ENCODE measurements at places on chromosomes 5 and 9.

- DNase-seq, result peak; percentile 71
Observed at GRCh38 chr5:163727028-163727427, 221.6 kb downstream of the MAT2B start.

DNA sequence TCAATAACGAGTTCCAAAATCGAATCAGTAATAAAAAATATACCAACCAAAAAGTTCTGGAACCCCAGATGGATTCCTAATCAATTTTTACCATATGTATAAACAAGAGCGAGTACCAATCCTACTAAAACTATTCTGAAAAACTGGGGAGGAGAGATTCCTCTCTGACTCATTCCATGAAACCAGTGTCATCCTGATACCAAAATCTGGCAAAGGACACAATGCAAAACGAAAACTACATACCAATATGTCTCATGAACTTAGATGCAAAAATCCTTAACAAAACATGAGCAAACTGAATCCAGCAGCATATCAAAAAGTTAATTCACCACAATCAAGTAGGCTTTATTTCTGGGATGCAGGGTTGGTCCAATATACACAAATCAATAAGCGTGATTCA is 30.5 kb upstream of the MACIR start:
- no peak for DNase-seq

- DNase-seq, result no peak
Observed at GRCh38 chr5:176152191-176152929, 85.9 kb upstream of the SIMC1 start.

DNA sequence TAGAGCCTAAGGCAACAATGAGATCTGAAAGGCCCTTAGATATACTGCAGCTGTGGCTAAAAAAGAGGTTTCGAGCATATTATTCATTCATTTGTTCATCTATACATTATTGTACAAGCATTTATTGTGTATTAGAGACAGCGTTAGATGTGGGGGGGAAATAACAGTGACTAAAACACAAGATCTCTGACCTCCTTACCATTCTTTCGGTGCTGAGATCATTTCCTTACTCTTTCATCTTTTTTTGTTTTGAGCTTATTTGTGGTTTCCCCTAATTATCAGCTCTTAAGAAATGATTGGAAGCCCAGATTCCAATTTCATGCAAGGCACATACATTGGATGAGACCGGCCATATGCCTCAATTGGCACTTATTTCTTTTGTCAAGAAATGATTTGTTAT is 113.2 kb downstream of the SEC61B start:
- DNase-seq, result no peak

DNA sequence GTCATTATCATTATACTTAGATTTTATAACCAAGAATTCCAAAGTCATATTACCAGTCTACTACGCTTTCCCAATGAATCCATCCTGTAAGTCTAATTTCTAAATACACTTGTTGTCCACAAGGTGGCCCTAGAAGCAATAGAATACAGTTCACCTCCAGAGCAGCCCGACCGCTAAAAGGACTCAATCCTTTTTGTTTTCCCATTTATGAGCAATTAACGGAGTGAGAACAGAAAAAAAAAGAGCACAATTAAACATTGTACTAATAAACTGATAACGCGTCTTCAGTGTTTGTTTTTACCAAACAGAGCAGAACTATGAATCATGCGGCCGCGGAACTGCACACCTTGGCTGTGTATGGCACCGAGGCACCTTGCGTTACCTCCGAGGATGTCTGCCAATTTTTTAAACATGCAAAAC is 160.7 kb upstream of the DAPK1 start:
- DNase-seq, result peak; percentile 87

DNA sequence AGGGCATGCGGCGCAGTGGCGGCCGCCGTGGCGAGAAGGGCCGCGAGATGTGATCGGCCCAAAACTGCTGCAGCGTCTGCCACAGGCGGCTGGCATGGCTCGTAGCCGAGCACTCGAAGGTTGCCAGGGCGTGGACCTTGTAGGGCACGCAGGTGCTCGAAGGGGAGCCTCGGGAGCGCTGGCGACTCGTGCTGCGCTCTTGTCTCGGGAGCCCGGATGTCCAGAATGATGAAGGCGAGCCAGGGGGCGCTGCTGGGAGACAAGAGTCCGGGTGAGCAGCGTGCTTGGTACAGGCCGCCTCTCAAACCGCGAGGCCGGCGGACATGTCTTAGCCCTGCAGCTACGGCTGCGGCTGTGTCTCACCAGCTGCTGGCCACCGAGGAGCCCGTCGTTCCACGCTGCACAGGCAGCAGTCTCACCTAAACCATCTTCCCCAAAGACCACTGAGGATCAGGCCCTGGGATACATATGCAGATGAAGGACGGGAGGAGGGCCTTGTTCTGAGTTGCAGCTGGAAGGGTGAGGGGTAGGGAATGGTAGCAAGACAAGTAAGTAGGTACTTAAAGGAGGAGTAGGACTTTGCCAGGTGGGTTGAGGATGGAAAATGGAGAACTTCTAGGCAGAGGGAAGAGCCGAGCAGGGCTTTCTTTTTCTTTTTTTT is 1.7 kb downstream of the CBY3 start:
- peak; percentile 67 for DNase-seq

- no peak for DNase-seq
Observed at GRCh38 chr9:16211946-16212345, 658.5 kb downstream of the BNC2 start.

- no peak for DNase-seq
Observed at GRCh38 chr9:93114169-93114983, 18.4 kb downstream of the CARD19 start.

DNA sequence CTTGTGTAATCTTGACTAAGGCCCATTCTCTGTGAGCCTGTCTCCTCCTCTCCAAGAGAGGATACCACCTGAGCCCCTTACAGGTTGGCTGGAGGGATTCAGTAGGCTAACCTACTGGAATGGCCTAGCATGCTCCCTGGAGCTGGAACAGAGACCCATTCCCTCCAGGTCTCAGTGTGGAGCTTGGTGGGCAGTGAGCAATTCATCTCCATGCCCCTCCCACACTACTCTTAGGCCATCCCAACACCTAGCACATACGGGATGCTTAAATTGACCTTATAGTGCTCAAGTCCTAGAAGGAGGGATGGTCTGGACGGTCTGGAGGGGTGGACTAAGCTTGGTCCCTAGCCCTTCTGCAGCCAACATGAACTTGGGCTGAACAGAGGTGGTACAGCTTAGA is 75.6 kb downstream of the CRB2 start:
- no peak for DNase-seq

DNA sequence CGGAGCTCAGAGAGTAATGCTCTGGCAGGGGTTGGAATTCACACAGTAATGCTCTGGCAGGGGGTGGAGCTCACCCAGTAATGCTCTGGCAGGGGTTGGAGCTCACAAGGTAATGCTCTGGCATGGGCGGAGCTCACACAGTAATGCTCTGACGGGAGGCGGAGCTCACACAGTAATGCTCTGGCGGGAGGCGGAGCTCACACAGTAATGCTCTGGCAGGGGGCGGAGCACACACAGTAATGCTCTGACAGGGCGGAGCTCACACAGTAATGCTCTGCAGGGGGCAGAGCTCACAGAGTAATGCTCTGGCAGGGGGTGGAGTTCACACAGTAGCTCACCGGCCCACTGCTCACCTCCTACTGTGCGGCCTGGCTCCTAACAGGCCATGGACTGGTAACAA is 47.2 kb upstream of the LPCAT1 start:
- DNase-seq, result no peak

- no peak for DNase-seq
Observed at GRCh38 chr9:18989865-18990264, 43.1 kb downstream of the SAXO1 start.

DNA sequence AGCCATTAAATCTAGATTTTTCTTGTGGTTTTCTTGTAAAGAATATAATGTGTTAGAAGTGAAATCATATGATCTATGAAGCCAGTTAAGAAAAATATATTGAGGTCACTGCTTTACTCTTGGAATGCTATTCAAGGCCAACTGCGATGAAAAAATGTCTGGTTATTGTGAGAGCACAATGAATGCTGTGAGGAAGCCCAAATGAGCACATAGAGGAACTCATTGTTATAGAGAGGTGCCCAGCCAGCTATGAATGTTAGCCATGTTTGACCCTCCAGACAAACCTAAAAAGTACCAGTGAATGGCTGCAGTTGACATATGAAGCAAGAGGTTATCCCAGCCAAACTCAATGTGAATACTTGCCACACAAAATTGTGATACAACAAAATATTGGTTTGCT is 359.8 kb upstream of the FAM174A start:
- peak; percentile 1 for DNase-seq

- no peak for DNase-seq
Observed at GRCh38 chr5:157222506-157223230, 42.0 kb downstream of the ITK start.

GRCh38 chr5:169717288-169717687 is 80.2 kb downstream of the DOCK2 start:
- DNase-seq, result no peak

DNA sequence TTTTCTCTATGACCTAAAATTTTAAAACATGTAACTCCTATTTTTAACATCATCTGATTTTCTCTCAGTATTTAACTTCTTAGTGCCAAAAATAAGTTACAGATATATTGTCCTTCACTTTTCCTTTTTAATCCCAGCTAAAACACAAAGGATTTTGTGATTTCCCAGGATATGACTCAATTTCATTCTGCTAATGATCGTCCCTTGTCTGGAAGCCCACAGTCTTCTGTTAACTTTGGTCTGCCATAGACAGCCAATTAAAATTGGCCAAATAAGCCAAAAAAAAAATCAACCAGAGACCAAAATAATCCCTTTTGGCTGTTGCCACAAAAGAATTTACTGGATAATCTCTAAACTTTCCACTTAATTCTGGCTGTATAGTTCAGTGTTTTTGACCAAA is 124.5 kb upstream of the FST start:
- DNase-seq, result no peak

- DNase-seq, result no peak
Observed at GRCh38 chr5:118968925-118969375, 19.4 kb downstream of the DTWD2 start.

GRCh38 chr5:80867233-80867632 is 92.9 kb upstream of the RASGRF2 start:
- DNase-seq, result no peak

GRCh38 chr5:16934123-16934522 is 2.0 kb downstream of the MYO10 start:
- peak; percentile 31 for DNase-seq

GRCh38 chr9:100298378-100298777 is 54.4 kb downstream of the TEX10 start:
- DNase-seq, result no peak

DNA sequence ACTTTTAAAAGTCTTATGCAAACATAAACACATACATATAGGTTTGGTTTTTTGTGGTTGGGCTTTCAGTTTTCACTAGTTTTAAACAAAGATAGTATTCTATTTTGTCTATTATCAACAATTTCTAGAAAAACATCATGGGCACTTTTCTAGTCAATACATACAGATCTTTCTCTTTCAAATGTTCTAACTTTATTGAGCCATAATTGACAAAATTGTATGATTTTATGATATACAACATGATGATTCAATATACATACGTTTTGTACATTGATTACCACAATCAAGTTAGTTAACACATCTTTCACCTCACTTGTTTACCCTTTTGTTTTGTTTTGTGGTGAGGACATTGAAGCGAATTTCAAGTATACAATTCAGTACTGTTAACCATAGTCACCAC is 265.9 kb downstream of the MCTP1 start:
- DNase-seq, result no peak

GRCh38 chr9:16154521-16155078 is 601.8 kb downstream of the CCDC171 start:
- DNase-seq, result no peak

- no peak for DNase-seq
Observed at GRCh38 chr5:166768536-166768935, 1522.9 kb upstream of the WWC1 start.

DNA sequence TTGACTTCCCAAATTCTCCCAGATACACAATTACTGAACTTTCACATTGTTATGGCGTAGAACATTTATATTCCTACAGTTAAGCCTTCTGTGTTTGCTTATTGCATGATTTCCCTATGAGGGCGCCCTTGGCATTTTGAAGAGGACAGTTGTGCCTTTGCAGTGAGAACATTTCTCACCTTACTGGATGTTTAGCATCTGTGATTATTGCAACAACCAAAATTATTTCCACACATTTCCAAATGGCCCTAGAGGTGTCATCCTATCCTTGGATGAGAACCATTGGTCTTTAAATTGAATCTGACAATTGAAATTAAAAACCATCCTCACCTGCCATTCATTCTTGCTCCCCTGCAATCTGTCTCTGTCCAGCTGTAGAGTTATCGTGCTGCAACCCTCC is 104.0 kb downstream of the MAMDC2 start:
- no peak for DNase-seq

- no peak for DNase-seq
Observed at GRCh38 chr5:36365896-36366295, 64.2 kb upstream of the RANBP3L start.

GRCh38 chr5:76974785-76975184 is 21.9 kb downstream of the CRHBP start:
- no peak for DNase-seq

- DNase-seq, result no peak
Observed at GRCh38 chr9:69199769-69200470, 25.8 kb downstream of the TJP2 start.

DNA sequence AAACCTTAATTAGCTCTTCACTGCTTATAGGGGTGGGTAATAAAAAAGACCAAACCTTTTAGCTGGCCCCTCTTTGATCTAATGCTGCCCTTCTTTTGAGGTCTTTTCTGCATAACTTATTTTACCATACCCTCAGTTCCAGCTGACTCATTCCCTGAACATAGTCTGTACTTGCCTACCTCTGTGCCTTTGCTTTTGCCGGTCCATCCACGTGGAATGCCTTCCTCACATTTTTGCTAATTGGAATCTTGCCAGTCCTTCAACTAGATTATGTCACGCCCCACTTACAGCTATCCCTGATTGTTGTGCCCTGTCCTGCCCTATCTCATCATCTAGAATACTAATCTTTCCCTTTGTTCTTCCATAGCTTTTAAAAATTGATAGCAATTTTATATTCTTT is 44.2 kb downstream of the FAF2 start:
- no peak for DNase-seq

DNA sequence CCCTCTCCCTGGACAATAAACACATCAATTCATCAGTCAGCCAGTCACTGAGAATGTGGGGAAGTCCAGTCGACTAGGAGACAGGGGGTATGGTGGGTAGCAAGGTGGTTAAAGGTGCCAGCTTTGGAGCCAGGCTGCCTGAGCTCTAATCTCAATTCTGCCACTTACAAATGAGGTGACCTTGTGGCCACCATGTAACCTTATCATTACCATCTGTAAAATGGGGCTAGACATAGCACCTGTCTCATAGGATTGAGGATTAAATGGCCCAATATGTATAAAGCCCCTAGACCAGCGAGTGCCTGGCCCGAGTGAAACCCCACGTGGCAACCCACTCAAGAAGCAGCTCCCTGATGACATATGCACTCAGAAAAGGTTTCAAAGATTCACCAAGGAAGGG is 73.3 kb upstream of the TBC1D2 start:
- no peak for DNase-seq

GRCh38 chr5:759781-760362 is 24.7 kb downstream of the ZDHHC11B start:
- no peak for DNase-seq

GRCh38 chr5:129003232-129003631 is 37.9 kb downstream of the SLC27A6 start:
- DNase-seq, result no peak

Data from pons (tissue), 1 donor.